Muscle of back (tissue), 13 donors: ENCODE measurements at places on chromosomes 2 and 18. TPM values are rescaled to one million over a fixed set of nuclear protein-coding genes. Genes with fewer than 3 reads are reported as not detected.
A peak's percentile ranks its signal among the peaks of the same experiment; 100 is the strongest.

SULT6B1 gene
- polyA plus RNA-seq = not detected

EML6 gene
- 36.0 TPM for polyA plus RNA-seq

CPS1 gene
- polyA plus RNA-seq = 1.8 TPM

ITGAV gene
- polyA plus RNA-seq = 31.2 TPM

RFX8 gene
- polyA plus RNA-seq = 2.9 TPM

PARD6G gene
- polyA plus RNA-seq = 12.7 TPM

ASAP2 gene
- polyA plus RNA-seq = 22.1 TPM

ALPG gene
- polyA plus RNA-seq = not detected

BOLA3 gene
- polyA plus RNA-seq = 21.8 TPM

FOXI3 gene
- not detected for polyA plus RNA-seq

CYS1 gene
- 10.9 TPM for polyA plus RNA-seq

TEKT4 gene
- not detected for polyA plus RNA-seq

CD207 gene
- polyA plus RNA-seq = 0.14 TPM

MDH1 gene
- polyA plus RNA-seq = 319 TPM

SERPINB4 gene
- 3.9 TPM for polyA plus RNA-seq

SDC1 gene
- polyA plus RNA-seq = 7.2 TPM

- DNase-seq = no peak
These were observed 293.1 kb upstream of the ID2 start for GRCh38 chr2:8388781-8389180.

GRCh38 chr2:117232305-117232704 lies 582.2 kb upstream of the DDX18 start:
- no peak for DNase-seq

DNA sequence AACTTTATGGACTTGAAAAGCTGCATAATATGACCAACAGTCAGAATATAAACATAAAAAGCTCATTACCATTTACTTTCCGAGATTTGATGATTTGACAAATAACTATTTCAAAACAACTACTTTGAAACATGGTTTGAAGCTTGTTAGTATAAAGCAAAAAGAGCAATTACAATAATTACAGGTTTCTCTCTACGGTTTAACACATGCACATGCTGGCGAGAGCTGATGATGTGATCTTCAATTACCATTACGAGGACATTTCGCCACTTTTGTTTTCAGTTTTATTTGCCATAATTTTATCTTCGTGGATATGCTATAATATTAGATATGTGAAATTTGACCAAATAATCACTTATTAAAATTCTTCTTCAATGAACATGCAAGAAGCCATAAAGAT lies 270.1 kb downstream of the TCF4 start:
- DNase-seq = peak; percentile 64

- no peak for DNase-seq
These were observed 459.9 kb upstream of the CELF4 start for GRCh38 chr18:38025433-38026038.

- no peak for DNase-seq
These were observed 2.3 kb downstream of the ASAP2 start for GRCh38 chr2:9208875-9209274.

DNA sequence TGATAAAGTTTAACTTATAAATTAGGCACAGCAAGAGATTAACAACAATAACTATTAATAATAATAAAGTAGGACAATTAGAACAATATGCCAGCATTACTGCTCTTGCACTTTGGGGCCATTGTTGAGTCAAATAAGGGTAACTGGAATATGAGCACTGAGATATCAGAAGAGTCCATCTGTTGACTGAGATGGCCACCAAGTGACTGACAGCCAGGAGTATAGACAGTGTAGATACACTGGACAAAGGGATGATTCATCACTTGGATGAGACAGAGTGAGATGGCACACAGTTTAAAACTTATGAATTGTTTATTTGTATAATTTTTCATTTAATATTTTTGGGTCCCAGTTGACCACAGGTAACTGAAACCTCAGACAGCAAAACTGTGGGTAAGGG lies 20.0 kb downstream of the NAB1 start:
- no peak for DNase-seq

DNA sequence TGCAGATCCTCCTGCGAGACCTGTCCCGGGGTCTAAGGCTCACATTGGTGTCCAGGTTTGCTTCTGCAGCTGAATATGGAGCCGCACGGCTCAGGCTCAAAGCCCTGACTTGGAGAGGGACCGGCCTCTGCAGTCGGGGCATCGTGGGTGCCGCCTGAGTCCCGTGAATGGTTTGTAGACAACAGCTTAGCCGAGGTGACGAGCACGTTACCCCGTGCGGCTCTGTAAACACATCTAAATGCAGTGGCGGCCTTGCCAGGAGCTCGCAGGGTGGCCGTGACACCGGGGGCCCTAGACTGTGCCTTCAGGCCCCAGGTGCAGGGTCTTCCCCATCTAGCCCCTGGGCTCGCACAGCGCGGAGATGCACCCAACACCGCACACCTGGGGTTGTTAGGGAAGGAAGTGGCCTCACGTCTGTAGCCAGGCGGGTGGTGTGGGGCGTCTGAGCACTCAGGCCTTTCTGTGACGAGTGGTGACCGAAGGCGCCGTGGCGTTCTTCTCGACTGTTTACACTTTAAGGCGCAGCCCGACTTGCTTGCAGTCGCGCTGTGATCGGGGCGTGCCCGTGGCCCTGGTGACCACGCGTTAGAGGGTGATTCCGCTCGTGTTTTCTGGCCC lies 91.6 kb downstream of the NFATC1 start:
- no peak for DNase-seq

- no peak for DNase-seq
These were observed 23.1 kb downstream of the SFTPB start for GRCh38 chr2:85644909-85645308.

DNA sequence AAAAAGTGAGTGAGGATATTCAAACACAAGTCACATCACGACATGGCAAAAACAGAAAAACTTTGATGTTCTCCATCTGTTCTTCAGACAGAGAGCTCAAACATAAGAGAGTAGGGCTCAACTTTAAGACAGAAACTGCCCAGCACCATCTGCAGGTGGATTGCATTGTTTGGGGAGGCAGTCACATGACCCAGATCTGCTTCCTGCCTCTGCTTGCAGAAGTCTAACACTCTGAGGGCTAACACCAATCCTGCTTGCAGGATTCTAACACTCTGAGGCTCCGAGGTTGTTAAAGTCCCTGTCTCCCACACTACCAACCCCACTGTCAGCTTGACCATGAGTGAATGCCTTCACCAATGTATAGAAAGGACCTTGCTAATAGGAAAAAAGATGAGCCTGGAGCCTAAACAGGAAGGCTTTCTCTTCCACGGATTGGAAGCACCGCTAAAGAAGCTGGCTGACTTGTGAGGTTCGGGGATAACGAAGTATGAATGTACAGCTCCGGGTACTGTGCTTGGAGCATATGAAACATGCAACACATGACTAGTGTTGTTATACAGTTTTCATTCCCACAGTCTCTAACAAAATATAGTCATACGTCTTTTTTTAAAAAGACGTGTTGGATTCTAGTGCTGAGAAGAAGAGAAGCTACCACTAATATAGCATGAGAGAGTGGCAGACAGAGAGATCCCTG lies 176.6 kb upstream of the CREB1 start:
- DNase-seq = no peak

- DNase-seq = peak; percentile 42
These were observed 66.6 kb downstream of the SPTBN1 start for GRCh38 chr2:54522624-54523281.

DNA sequence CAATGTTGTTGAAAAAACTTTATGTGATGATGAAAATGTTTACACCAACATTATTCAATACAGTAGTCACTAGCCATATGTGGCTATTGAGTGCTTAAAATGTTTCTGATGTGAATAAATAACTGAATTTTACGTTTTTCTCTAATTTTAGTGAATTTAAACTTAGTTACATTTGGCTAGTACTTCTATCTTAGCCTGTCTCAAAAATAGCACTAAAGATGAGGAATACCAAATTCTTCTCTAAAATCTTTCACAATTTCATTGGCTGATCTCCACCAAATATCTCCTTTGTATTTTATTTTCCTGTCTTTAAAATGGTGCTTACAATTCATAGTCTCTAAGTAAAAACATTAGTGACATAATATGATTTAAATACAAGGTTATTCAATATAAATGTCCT lies 83.7 kb upstream of the RND3 start:
- no peak for DNase-seq

- DNase-seq = no peak
These were observed 18.0 kb downstream of the HJURP start for GRCh38 chr2:233836359-233836758.

DNA sequence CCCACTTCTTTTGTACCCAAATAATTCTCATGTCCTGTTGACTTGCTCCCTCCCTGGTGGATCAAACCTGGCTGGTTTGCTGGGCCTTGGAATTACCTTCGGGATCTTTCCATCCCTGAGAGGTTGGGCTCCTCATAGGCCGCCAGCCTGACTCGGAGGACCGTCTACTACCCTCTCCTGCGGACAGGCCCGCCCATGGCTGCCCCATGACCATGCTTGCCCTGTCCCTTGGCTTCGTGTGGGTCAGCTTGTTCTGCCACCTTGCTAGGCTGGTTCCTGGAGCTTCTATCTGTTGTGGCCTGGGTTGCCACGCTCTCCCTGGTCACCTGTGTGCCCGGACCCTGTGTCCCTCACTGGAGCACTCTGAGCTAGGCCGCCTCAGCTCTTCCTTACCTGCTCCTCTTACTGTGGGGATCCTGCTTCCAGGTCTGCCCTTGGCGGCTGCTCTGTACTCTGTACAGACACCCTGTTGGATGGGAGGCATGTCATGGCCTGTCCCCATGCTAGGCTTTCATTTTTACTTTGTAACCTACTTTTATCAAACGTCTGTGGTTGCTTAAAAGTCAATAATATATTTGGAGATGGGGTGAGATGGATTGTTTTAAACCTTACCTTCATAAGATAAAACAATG lies 29.7 kb upstream of the FHL2 start:
- no peak for DNase-seq

- DNase-seq = no peak
These were observed 202.3 kb downstream of the KCNH7 start for GRCh38 chr2:162636206-162636728.

DNA sequence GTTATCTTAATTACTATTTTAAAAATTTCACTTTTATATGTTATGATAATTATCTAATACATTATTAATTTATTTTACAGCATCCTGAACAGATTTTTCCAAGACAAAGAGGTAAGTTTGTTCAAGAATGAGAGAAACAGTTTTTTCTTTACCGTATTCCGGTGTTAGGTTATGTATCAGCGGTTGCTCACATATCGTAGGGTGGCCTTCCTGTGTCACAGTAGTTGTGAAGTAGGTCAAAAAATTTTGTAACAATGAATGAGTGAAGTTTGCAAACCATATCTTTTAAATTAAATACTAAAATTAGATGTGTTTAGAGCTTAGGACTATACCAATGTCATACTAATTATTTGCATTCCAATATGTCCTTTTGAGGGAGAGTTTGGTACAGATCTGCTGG lies 33.5 kb downstream of the MRPS9 start:
- no peak for DNase-seq

- no peak for DNase-seq
These were observed 225.8 kb upstream of the SIX3 start for GRCh38 chr2:44715671-44716081.

- DNase-seq = peak; percentile 51
These were observed 41.8 kb upstream of the ATG16L1 start for GRCh38 chr2:233209533-233210171.

GRCh38 chr18:713135-713490 lies 683 bp upstream of the ENOSF1 start:
- no peak for DNase-seq

- DNase-seq = no peak
These were observed 234.1 kb downstream of the GLI2 start for GRCh38 chr2:120969613-120970355.
